Putamen (tissue), 1 donor: ENCODE measurements at places on chromosomes 12 and 14.
A peak's percentile ranks its signal among the peaks of the same experiment; 100 is the strongest.

- DNase-seq: no peak
Measured at GRCh38 chr14:23102801-23103200, 2.0 kb downstream of the CIROP start.

- no peak for DNase-seq
Measured at GRCh38 chr12:60494244-60494643, 898.4 kb downstream of the SLC16A7 start.

- DNase-seq: no peak
Measured at GRCh38 chr12:65892841-65893251, 68.6 kb downstream of the HMGA2 start.

DNA sequence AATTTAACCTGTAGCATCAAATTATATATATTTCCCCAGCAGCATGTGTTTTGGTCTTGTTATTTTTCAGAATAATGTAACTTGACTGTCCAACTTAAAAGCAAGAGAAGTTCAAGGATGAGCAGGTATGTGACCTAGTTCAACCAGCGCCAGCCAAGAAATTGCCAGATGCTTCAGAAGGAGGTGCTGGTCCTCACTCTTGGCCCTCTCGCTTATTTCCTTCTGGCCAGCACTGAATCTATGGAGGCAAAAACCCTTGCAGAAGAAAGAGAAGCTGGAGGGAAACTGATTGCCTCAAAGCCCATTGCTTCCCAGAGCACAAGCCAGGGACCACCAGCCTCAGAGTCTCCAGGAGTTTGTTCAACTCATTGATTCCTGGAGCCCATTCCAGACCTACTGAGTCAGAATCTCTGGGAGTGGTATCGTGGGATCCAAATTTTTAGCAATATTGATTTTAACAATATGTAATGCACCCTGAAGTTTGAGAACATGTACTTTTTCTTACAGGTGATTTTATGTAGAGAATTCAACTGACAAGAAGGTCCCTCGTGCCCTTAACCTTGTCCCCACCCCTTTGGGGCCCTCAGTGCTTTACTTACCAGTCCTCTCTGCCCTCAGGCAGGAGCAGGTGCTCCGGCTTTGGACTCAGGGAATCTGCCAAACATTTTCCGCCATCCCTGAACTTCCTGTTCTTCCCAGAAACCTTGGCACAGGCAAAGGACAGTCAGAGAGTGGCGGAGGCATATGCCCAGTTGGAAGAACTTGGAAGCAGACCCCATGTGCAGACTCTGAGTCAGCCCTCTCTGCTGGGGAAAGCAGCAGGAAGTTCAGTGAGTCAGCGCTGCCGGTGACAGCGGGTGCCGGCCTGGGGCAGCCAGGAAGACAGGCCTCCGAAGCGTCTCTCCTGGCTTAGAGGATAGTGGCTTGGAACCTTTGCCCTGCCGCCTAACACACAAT lies 10.4 kb downstream of the BEST3 start:
- DNase-seq: no peak

DNA sequence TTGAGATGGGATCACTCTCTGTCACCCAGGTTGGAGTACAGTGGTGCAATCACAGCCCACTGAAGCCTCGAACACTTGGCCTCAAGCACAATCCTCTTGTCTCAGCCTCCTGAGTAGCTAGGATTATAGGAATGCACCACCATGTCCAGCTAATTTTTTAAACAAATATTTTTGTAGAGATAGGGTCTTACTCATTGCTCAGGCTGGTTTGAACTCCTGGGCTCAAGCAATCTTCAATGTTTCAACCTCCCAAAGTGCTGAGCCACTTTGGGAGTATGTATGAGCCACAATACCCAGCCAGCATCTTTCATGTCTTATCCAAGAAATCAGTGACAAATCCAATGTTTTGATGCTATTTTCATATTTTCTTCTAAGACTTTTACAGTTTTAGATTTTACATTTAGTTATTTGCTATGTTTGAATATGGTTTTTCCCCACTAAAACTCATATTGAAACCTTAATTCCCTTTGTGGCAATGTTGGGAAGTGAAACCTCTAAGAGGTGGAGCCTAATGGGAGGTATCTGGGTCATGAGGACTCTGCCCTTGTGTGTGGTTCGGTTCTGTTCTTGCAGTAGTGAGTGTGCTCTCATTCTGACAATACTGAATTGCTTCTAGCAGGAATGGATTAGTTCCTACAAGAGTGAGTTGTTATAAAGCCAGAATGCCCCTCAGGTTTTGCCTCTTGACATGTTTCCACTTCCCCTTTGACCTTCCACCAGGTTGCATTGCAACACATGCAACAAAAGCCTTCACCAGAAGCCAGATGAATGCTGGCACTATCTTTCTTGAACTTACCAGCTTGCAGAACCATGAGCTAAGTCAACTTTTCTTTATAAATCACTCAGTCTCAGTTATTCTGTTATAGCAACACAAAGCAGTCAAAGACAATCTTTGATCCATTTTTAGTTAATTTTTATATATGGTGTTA lies 80.8 kb upstream of the AMIGO2 start:
- DNase-seq: no peak

DNA sequence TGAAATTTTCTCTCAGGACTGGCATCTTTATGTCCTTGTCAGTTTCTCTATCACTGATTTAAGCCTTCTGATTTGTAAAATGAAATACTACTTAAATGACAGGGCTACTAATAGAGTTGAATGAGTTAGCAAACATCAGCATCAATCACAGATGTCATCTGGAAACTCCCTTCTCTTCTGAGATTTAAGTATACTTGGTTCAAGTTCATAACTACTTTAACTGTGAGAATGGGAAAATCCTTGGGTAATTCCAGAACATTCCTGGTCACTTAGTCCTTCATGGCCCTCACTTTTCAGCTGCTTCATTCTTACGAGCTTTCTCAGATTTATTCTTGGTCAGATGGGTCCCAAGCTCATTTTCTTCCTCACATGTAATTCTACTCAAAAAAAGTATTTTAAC lies 1655.3 kb upstream of the FLRT2 start:
- DNase-seq: no peak

- no peak for DNase-seq
Measured at GRCh38 chr12:105099356-105099755, 8.2 kb upstream of the WASHC4 start.

DNA sequence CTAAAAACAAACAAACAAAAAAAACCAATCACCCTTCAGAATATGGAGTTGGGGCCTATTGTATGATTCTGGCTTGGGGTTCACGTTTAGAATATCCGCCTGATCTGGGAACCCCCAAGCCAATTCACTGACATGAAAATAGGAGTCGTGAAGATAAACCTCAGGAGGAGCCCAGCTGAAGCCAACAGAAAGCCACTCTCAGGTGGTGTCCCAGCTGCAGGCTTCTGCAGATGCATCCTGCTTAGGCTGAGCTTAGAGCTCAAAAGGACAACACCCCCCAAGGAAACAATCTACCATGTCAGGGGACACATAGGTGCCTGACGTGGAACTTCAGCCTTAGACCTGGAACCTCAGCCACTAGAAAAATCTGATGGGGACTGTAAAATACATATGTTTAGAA lies 51.9 kb downstream of the SYNE3 start:
- no peak for DNase-seq

DNA sequence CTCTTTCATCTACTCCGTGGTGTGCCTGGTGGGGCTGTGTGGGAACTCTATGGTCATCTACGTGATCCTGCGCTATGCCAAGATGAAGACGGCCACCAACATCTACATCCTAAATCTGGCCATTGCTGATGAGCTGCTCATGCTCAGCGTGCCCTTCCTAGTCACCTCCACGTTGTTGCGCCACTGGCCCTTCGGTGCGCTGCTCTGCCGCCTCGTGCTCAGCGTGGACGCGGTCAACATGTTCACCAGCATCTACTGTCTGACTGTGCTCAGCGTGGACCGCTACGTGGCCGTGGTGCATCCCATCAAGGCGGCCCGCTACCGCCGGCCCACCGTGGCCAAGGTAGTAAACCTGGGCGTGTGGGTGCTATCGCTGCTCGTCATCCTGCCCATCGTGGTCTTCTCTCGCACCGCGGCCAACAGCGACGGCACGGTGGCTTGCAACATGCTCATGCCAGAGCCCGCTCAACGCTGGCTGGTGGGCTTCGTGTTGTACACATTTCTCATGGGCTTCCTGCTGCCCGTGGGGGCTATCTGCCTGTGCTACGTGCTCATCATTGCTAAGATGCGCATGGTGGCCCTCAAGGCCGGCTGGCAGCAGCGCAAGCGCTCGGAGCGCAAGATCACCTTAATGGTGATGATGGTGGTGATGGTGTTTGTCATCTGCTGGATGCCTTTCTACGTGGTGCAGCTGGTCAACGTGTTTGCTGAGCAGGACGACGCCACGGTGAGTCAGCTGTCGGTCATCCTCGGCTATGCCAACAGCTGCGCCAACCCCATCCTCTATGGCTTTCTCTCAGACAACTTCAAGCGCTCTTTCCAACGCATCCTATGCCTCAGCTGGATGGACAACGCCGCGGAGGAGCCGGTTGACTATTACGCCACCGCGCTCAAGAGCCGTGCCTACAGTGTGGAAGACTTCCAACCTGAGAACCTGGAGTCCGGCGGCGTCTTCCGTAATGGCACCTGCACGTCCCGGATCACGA lies 2.2 kb downstream of the SSTR1 start:
- no peak for DNase-seq

- no peak for DNase-seq
Measured at GRCh38 chr14:51828017-51828797, 32.2 kb upstream of the GNG2 start.

GRCh38 chr12:67925552-67925951 lies 63.7 kb upstream of the IFNG-AS1 start:
- no peak for DNase-seq

GRCh38 chr12:130708648-130709047 lies 7.5 kb downstream of the RIMBP2 start:
- DNase-seq: no peak

DNA sequence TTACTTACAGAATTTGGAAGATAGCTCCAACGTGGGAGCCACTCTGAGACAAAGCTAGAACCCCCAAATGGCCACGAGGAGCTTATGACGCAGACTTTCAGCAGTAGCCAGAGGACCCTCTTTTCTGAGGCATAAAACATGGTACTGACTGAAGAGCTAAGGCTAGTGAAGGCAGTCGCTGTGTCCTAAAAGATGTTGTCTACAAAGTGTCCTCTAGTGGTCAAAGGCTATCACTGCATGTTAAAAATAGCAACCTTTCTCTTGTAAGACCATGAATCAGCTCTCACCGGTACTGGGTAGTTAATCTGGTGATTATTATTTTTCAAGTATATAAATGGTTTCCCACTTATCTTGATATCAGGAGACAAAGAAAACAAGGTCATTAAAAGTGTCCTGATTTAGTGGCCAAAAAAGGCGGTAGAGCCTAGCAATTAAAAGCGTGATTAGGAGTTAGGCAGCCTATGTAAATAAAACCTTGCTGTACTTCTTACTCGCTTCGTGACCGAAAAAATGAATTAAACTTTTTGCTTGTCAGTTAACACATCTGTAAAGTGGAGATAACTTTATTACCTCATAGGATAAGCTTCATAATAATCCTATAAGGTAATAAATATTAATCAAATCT lies 47.0 kb upstream of the LGR5 start:
- peak; percentile 39 for DNase-seq

DNA sequence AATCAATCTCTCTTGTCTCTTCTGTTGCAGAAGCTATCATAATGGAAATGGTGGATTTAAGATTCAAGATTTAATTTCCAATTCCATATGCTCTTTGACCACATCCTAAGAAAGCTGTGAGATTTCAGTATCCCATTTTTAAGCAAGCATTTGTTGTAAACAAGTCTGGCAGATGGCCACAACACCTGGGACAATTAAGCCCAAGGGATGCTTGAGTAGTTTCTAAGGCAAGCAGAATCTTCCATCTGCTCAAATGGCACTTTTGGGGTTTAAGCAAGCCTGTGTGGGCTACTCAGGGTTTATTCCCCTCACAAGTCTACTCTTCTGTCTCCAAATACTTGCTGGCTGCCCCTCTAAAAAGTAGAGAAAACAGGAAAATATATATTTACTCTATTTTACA lies 304.7 kb upstream of the SYT1 start:
- no peak for DNase-seq

DNA sequence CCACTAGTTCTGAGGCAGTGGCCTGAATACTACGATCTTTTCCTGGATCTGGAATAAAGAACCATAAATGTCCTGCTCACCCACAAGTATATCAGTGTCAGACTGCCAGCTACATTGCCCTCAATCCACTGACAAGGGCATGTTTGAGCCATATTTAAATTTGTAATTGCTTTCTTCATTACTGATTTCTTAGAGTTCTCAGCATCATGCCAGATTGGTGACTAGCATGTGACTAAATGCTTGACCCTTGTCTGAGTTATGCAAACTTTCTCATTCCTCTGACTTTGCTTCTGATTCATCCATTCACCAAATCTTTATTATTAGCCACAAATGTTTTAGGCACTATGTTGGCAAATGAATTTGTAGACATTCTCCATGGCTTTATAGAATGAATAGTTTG lies 143.6 kb upstream of the SLC16A7 start:
- DNase-seq: no peak

DNA sequence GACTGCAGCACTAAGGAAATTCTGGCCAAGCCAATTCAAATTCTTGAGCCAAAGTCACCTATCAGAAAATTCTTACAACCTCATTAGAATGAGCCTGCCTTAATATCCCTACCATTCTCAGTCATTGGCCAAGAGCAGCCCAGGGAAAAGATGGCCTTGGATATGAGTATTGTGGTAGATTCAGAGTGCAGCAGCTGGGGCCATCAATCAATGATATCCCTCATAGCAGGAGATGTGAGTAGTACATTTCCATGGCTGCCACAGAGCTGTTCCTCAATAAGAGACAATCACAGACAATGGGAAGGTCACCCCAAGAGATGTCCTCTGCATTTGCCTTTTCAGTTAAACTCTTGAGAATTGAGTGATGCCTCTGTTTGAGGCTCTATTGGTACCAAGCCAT lies 161.6 kb downstream of the DYRK2 start:
- no peak for DNase-seq

DNA sequence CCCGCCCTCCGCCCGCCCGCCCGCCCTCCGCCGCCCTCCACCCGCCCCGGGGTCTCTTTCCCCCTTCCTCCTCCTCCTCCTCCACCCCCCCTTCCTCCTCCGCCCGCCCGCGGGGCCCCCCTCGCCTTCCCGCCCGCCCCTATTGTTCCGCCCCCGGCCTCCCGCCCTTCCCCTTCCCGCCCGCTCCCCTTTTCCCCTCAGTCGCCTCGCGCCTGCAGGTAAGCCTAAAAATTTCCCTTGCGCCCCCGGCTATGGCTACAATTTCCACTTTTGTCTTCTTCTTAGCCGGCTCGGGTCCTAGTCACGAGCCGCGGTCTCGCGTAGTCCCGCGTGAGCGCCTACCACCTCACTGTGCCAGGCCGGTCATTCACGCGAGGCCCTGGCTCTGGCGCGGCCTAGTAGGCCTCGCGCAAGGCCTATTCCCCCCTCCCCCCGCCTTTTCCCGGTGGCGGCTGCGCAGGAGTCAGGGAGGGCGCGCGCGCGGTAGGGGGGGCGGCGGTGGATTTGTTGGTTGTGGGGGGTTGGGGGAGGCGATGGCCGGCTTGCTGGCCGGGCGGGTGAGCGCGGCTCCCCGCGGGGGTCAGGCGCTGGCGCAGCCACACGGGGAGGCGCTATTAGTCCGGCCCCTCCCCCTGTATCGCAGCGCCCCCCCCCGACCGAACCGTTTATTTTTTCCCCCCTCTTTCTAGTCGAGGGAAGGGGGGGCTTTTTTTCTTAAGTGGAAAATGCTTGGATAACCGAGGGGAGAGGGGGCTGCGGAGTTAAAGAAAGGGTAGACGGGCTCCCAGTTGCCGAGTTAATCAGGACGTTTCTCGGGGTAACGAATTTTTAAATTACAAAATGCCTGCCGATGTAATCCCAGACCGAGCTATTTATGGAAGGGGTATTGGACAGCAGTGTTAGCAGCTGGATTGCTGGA lies 516 bp downstream of the PCBP2 start:
- DNase-seq: peak; percentile 91
